ENCODE measurements at places on chromosomes 2 and 18.

- no peak for DNase-seq
Measured at GRCh38 chr18:3083766-3084165, 70.8 kb upstream of the LPIN2 start.

DNA sequence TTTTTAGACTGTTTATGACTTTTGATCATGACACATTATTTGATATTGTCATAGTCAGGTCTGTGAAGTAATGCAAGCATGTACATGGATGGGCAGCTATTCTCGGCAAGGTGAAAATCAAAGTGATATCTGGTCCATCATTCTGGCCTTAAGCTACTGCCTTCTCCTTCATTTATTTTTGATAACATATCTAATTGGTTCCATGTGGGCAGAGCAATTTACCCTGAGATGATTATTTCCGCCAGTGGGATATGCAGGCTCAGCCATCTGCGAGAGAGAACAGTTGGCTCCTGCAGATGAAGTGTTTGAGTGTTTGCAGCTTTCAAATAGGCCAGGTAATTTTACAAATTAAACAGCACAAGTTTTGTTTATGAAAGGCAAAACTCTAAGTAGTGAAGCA is 116.4 kb downstream of the LYPD6 start:
- no peak for DNase-seq

GRCh38 chr2:139259422-139260051 is 479.3 kb upstream of the NXPH2 start:
- DNase-seq = no peak

DNA sequence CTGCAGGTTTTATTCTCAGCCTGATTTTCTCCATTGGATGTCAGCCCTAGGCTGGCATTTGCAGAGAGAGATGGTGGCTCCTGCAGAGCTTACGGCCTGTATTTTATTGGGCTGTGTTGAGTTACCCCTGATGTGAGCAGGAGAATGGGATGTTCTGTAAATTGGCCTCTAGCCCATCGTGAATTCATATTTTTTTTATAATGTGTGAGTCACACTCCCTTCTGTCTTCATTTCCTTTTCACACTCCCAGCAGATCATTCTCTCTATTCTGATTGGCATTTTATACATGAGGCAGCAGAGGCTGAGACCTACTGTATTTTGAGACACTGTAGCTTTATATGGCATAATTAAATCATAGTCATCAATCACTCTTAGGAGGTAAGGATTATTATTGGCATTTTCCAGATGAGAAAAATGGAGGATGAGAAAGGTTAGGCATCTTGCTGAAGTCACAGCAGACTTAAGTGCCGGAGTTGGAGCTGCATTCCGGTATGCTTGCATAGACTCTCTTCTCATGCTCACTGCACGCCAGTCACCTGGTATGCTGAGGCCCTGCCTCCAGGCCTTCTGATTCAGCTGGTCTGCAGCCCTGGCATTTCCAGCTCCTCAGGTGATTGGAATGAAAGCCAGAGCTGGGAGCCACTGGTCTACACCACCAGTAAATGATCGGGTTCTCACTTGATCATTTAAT is 142.4 kb downstream of the NEDD4L start:
- DNase-seq = no peak

DNA sequence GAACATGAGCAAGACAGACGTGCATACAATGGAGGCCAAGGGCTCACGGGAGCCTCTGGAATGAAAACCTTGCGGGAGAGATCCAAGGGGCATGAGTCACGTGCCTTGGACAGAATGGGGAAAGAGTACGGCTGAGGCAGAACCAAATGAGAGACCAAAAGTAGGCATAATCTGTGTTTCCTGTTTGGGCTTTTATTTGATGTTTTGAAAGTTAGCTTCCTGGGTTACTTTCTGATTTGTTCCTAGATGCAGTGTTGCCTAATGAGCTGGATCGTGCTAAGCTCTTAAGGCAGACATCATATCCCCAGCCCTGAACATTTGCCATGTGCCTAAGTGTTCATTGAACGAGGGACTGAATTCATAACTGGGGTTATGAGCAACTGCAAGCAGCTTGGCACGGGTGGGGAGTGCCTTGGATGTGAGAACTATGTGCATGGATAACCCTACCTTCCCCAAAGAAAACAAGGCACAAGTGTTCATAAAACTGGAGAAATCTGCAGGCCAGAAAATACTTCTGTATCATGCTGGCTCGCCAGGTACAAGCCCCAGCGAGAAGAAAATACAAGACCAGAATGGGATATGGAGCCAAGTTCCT is 60.3 kb upstream of the RPL31 start:
- no peak for DNase-seq

DNA sequence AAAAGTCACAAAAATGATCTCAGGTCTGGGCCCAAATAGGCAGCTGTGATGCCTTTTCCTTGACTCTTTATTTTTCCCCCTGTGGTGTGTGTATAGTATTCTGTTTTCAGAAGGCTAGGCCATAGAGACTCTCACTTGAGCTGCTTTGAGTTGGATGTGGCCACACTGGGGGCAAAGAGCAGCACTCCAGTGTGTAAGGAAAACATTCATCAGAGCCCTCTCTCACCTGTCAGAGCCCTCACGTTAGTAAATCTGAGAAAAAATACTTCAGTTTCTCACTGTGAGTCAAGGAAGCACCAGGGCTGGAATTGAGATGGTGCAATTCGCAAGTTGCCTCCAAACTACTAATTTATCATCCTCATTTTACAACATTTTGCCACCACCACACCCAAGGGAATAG is 136.1 kb downstream of the ST6GAL2 start:
- DNase-seq = no peak

- DNase-seq = no peak
Measured at GRCh38 chr2:162184359-162184758, 32.3 kb upstream of the GCG start.

DNA sequence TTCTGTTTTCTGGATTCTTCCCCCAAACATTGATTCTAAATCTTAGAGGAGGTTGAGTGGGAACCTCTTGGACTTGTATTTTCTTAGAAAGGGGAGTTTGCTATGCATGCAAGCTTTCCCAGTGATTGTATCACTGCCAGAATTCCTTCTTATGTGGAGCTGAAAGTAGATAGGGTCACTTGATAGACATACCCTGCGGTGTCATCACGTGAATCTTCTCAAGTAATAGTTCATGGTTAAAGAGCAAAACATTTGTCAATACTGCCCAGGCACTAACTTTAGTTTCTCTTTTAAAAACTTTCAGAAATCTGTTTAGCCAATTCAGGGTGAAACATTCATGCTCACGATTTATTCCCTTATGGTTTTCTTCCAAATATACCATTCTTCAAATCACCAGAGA is 6.4 kb downstream of the PMAIP1 start:
- DNase-seq = no peak

DNA sequence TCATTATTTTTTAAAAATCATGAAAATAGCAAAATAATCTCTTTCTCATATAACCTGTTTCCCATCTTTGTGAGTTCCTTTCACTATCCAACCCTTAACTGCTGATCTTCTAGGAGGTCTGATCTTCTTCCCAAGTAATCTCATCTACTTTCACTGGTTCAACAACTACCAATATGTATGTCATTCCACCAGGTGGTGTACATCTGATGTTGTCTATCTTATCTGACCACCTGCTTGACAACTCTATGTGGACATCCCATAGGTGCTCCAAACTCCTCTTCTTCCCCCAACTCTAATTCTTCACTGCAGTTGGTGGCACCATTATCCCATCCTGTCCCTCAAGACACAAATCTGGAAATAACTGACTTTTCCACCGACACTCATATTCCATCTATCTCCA is 62.5 kb downstream of the FAM228A start:
- DNase-seq = no peak

- DNase-seq = no peak
Measured at GRCh38 chr2:211144078-211144477, 587.7 kb downstream of the CPS1 start.

DNA sequence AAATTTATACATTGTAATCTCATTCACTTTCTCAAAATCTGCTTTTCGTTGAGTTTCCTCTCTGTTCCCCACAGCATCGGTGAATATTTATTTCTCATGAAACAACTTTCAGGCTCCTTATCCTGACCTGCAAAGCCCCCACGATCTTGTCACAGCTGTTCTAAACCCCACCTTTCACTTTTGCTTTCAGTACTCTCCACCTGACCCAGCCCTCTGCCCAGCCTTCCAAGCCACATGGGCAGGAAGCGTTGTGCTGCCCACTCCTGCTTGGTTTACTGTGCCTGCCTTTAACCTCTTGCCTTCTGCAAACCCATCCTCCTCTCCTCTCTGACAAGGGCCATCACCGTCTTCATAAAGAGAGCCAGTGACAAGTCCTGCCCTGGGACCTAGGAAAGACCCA is 262.5 kb downstream of the GALR1 start:
- DNase-seq = no peak

DNA sequence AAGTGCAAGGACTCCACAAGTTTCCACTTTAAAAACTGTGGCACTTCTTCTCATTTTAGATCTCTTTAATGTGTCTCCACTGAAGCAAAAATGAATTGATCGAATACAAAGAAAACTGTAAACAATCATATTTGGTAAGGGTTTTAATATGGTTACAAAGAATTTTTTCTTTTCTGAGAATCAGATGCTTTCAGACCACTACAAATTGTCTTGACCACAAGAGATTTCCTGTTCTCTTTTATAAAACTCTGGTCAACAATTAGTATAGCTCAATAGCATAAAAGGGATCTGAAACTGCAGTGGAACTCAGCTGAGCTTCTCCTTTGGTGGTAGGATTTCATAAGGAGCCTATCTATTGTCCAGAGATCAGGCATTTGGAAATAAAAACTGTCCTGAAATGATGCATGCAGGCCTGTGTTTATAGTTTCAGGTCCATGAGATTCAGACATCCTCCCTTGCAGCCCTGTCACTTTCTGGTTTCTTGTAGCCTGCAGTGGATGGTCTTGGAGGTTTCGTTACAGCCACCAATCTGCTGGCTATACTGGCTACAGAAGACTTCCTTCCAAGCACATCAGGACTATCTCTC is 120.0 kb downstream of the DOCK10 start:
- no peak for DNase-seq

DNA sequence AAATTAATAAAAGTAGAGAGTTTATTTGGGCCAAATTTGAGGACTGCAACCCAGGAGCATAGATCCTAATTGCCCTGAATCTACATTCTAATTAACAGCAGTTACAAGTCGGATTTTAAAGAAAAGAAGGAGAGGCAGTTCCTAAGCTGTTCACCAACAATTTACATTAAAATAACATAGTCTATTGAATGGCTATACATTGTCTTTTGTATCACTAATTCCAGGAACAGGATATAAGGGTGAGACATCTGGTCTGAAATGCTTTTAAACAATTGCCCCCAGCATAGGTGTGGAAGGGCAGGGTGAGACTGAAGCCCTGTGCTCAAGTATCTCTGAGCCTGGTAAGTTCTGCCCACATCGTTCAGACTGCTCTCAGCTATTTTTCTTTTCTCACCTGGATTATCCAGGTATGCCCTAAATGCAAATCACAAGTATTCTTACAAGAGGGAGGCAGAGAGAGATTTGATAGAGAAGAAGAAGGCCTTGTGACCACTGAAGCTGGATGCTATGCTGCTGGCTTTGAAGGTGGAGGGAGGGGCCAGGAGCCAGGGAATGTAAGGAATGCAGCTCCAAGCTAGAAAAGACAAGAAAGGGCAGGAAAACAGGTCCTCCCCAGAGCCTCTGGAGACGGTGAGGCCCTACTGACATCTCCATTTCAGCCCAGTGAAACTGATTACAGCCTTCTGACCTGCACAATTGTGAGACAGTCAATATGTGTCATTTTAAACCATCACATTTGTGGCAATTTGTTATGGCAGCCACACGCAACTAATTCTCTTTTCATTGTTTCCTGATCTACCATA is 189.4 kb upstream of the ARL4C start:
- DNase-seq = no peak

DNA sequence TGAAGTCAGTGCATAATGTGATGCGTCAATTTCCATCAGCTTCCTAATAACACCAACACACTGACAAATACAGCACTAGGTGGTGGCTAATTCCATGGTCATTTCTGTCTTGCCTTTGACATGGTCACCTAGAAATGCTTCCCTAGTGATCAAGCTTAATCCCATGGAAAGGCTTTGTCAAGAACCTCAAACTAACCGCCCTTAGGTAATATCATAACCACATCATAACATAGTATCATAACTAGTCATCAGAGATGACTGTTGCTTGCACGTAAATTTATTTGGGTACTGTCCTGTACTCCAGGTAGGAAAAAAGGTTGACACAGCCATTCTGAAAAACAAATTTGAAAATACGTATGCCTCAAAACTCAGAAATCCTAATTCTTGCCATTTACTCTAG is 471.8 kb downstream of the IRS1 start:
- DNase-seq = no peak

DNA sequence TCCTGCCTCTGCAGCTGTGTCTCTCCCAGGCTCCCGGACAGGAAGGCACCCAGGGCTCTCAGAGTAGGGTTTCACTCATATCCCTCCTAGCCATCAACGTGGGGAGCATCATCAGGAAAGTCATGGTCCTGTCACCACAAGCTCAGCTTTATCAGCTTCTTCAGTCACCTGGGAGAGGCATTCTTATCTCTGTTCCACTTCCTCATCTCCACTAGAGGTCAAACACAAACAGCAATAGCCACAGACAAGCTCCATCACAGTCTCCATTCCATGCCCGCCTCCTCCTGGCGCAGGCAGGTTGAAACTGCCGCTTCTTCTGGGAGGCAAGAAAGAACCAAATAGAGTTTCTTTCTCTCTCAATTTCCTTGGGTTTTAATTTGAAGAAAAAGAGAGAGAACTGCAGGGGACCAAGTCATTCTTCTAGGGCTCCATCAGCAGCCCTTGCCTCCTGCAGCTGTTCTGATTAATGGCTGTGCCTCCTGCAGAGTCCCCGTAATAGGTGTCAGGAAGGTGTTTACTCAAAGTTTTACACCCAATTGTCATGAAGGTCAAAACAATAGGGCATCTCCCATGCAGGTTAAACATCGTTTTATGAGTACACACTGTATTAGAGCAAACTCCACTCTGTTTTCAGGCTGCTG is 377.9 kb downstream of the TMEM182 start:
- no peak for DNase-seq

GRCh38 chr2:17849275-17849674 is 29.2 kb upstream of the KCNS3 start:
- no peak for DNase-seq

GRCh38 chr18:25725501-25725900 is 364.9 kb downstream of the SS18 start:
- no peak for DNase-seq

- no peak for DNase-seq
Measured at GRCh38 chr2:73006969-73007710, 64.4 kb downstream of the SFXN5 start.

- DNase-seq = no peak
Measured at GRCh38 chr2:114400890-114401289, 41.6 kb upstream of the DPP10 start.

- DNase-seq = no peak
Measured at GRCh38 chr2:133600266-133600928, 32.1 kb upstream of the NCKAP5 start.

- no peak for DNase-seq
Measured at GRCh38 chr2:132929786-132930185, 259.8 kb upstream of the LYPD1 start.
